ENCODE measurements at places on chromosomes 5 and 9. TPM values are rescaled to one million over a fixed set of nuclear protein-coding genes. Genes with fewer than 3 reads are reported as not detected.
A peak's percentile ranks its signal among the peaks of the same experiment; 100 is the strongest.

Gene GARIN3
- total RNA-seq: not detected

GRCh38 chr5:17230808-17231525, 13.5 kb downstream of the BASP1 start:
- no peak for DNase-seq

GRCh38 chr9:16172796-16173195, 620.0 kb downstream of the CCDC171 start:
- no peak for DNase-seq

GRCh38 chr5:151700820-151701219, 14.1 kb upstream of the SPARC start:
- DNase-seq: no peak

Gene JAKMIP2
- total RNA-seq: 0.50 TPM

Gene SMIM33
- not detected for total RNA-seq

- DNase-seq: no peak
These were observed 30.0 kb upstream of the MATR3 start for GRCh38 chr5:139263536-139263935.

Gene STPG3
- not detected for total RNA-seq

Gene PPP3R2
- not detected for total RNA-seq

Gene OR1Q1
- not detected for total RNA-seq

Gene TAF11L7
- total RNA-seq: not detected

DNA sequence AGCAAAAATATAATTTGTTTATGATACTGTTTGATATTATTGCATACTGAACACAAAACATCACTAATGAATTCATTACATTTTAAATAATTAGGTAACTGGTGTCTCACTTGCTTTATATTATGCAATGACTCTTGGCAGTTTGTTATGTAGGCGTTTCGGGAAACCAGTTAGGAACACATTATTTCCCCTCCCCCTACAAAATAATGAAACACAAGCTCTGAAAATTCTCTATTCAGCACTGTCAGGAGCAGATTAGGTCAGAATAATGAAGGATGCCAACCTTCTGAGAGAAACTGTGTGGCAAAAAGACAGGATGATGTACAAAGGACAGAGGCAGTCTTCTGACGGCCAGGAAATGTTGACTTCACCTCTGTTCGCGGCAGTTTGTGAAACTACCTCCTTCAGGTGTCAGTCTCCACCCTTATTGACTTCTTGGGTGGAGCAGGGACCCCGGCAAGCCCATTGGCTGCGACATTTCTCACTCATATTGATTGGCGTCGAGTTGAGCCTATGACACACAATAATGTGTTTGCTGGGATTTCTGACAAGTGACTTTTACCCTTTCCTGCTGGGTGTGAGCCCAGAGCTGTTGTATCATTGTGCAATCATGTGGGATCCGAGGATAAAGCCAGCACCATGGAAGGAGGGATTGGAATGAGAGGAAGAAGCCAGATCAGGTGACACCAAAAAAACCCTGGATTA, 33.9 kb downstream of the SH3PXD2B start:
- peak; percentile 60 for DNase-seq

DNA sequence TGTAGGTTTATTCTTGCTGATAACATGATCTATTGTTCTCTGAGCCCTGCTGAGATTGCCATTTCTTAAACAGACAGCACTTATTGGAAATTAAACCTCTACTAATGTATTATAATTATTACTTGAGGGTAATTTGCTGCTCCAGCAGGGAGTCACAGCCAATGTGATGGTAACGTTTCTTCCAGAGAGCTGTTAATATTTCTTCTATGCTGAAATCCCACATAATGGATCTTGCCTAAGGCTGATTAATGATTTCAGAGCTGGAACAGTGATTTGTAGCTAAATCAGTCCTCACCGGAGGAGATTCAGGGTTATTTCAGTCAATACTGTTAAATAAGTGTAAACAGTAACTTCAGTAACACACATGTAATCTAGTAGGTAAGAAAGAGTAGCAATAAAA, 170.1 kb downstream of the CDH12 start:
- no peak for DNase-seq

GRCh38 chr9:108559432-108559831, 296.4 kb downstream of the ACTL7B start:
- DNase-seq: no peak

DNA sequence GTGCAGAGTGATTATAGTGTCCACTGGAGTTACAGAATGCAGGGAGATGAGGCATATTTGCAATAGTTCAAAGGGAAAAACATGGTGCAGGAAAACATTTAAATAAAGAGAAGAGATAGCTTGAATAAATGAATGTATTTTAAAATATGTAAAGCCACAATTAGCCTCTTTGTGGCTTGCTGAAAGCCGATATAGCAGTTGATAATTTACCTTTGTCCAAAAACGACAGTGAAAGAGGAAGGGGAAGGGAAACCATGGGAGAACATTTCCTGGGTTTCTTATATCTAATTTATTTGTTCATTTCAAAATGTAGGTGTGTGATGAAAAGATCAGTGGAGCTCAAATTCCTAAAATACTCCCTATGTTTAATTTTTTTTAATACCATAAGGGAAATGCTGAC, 156.1 kb downstream of the DENND1A start:
- DNase-seq: no peak

GRCh38 chr9:29981013-29981412, 2403.4 kb upstream of the ACO1 start:
- no peak for DNase-seq

- no peak for DNase-seq
These were observed 980 bp upstream of the RHOBTB3 start for GRCh38 chr5:95730011-95730700.

Gene CDKN2B-AS1
- 0.93 TPM for total RNA-seq

DNA sequence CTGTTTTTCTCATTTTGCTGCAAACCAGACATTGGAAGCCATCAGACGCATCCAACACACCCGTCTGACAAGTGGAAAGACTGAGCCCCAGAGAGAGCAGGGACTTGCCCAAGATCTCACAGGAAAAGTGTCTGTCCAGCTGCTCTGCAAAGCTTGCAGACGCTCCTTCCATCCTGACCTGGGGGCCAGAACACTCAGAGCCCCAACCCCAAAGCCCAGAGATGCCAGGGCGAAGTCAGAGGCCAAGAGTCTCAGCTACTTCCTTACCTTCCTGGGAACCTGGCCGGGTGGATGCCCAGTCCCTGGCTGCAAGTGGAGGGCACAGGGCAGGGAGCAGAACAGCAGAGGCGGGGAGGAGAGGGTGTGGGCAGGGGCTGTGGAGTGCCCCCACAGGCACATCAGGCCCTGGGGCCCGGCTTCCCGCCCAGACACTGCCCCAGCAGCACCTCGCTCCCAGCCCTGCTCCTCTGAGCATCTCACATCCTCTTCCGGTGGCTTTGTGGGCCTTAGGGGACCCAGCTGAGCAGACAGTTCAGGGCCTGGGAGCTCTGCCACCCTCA, 9.7 kb upstream of the RALGDS start:
- DNase-seq: no peak

DNA sequence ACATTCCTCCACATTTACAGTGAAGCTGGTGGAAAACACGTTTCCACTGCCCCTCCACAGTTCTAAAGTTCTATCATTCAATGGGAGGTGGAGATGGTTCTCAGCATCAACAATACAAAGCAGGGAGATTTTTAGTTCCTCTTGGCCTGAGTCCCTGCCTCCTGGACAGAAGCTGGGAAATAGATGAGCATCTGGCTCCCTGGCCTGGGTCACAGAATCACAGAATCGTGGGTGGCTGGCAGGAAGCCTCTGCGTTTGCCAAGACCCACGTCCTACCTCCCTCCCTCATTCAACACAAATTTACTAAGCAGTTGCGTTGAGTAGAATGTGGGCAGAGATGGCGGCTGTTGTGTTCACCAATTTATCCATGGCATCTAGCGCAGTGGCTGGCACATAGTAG, 5.2 kb upstream of the PPARGC1B start:
- DNase-seq: no peak

Gene ANKDD1B
- 0.32 TPM for total RNA-seq

DNA sequence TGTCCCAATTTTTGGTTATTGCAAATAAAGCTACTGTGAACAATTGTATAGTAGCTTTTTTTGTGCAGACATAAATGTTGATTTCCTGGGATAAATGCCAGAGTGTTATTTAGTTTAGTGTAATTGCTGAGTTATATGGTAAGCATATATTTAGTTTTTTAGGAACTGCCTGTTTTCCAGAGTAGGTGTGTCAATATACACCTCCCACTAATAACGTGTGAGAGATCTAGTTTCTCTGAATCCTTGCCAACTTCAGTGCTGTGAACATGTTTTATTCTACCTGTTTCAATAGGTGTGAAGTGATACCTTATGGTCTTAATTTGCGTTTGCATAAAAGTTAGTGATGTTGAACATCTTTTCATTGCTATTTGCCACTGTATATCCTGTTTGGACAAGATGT, 9.1 kb upstream of the OR2S2 start:
- DNase-seq: no peak

DNA sequence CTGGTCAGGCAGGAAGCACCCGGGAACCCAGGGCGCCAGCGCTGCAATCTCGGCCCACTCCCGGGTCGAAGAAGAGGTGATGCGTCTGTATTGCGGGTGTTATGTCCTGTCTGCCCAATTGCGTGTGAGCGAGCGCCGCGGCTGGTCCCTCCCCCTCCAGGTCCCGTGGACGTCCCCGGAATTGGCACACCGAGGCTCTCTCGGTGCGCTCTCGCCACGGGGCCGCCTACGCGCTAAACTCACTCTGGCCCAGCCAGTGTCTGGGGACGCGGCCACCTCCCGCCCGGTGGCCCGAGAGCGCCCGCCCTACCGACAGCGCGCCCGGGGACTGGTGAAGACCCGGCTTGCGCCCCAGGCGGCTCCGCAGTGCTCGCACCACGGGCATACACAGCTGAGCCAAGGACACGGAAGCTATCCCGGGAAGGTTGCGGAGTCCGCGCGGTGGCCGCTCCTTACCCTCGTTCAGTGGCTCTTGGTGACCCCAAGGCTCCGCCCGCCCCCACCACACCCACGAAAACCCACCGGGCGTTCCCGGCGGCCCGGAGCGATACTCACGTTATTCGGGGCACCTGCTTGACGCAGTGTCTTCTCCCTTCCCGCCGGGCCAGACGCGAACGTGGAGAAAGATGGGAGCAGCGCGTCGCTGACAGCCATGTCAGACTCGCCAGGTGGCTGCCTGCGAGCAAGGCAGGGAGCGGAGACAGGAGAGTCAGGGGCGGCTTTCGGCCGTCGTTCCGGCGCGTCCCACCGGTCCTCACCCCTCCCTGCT, 1.0 kb downstream of the KLF4 start:
- DNase-seq: peak; percentile 51

Gene MAN2A1
- 51.9 TPM for total RNA-seq

- no peak for DNase-seq
These were observed 66.9 kb downstream of the SEMA4D start for GRCh38 chr9:89430995-89431394.

GRCh38 chr5:98791898-98792580, 18.6 kb downstream of the RGMB start:
- no peak for DNase-seq

DNA sequence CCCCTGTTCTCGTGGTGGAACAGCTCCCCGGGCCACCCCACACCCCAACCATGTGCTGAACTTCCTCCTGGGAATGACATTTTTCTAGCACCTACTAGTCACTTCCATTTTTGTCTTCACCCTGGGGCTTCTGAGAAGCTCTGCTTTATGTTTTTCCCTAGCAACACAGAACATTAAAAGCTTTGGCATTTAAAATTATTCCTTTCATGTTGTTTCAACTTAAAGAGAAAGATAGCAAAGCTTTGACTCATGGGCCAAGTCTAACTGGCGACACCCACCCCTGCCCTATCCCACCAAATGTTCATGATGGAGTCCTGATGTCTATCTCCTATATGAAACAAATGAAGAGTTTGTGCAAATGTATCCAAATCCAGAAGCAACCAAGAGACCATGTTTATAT, 22.4 kb downstream of the BOD1 start:
- DNase-seq: no peak

DNA sequence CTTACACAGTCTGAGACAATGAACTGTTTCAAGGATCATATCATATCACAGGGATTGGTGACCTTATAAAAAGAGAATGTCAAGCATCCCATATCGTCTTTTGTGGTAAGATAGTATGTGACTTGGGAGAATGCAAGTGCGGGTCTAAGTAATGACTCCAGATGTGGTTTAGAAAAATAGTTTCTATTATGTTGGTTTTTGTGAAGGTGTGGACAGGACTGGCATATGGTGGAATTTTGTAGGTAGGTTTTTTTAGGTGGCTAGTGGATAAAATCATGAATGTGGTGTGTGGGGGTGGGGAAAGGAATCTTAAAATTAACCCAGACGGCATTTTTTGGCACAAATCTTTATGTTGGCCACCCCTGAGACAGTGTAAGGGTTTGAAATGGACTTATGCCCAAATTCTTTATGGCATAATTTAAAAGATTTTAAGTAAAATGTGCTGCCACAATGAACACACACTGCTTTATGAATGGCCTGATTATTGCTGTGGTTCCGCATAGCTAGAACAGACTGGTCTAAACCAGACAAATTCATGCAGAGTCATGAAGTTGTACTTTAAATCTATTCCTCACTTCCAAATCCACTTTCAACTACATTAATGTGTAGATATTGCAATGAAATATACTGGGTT, 204.8 kb upstream of the HAPLN1 start:
- no peak for DNase-seq

GRCh38 chr9:134972140-134972539, 54.4 kb upstream of the FCN1 start:
- DNase-seq: no peak

GRCh38 chr9:94706922-94707321, 19.6 kb upstream of the AOPEP start:
- DNase-seq: no peak

Gene NDFIP1
- total RNA-seq: 60.4 TPM

Gene PRRX2
- total RNA-seq: 3.9 TPM

All from omental fat pad (tissue), 4 donors.